ENCODE measurements at places on chromosomes 2 and 18. TPM values are rescaled to one million over a fixed set of nuclear protein-coding genes. Genes with fewer than 3 reads are reported as not detected.

Gene PPP1R1C
- total RNA-seq = not detected

Gene DLX1
- total RNA-seq = 1.0 TPM

Gene ARHGEF33
- total RNA-seq = not detected

DNA sequence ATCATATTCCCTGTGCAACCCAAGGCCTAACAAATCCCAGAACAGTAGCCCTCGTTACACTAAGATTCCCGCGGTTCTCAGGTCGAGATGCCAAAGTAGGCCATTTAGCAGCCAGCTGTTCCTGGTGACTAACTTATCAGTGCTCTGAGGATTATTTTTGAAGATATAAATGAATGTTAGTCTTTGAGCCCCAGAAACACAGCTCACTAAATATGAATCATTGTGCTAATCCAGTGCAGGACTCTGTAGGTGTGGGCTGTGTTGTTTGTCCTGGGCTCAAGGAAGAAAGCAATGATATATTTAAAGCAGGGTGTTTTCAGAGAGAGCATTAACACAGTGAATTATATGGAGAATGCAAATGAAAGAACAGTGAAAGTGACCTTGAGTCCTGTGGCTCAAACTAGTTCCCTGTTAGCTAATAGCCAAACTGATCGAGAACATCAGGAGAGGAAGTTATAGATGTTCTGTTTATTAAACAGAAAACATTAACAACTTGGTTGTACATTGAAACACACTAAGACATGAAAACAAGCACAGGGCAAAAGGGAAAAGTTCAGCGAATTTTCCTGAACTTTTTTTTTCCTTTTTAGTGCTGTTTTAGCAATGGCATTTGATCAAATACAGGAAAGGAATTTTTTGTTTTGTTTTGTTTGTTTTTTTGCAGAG is 228.3 kb downstream of the RNF152 start:
- DNase-seq = no peak

DNA sequence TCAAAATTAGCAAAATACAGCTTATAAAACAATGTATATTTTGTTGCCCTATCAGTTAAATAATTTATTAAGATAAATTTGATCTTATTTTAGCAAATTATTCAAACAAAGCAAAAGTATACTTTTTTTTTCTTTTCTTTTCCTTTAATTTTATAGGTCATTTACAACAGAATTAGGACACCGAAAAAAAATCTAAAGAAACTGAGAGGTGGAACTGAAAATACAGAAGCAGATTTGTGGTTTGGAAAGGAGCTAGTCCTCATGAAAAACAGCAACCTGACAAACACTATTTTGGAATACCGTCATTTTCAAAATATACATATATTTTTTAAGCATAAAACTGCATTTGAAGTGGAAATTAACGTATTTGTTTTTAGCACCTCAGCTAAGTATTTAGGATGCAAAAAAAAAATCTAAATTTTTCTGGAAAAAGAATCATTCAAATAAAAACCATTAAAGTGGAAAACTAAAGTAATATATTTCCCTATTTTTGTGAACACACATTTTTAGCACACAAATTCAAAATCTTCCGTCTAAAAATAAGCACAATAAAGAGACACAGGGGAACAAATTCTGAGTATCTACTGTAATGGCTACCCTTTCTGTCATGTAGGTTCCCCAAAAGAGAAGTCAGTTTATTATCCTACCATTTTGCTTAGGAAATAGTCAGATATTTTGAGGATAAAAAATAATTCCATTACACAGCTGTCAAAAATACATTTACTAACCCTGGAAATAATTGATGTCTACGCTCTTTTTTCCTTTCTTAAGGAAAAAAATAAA is 2.7 kb downstream of the CCDC88A start:
- DNase-seq = peak; percentile 82

GRCh38 chr2:73233932-73234832 is at the start of gene CCT7:
CCT7 (plus strand) TSS chr2:73234308; CDS start chr2:73234379, 71 bp downstream.
- DNase-seq = peak; percentile 99

DNA sequence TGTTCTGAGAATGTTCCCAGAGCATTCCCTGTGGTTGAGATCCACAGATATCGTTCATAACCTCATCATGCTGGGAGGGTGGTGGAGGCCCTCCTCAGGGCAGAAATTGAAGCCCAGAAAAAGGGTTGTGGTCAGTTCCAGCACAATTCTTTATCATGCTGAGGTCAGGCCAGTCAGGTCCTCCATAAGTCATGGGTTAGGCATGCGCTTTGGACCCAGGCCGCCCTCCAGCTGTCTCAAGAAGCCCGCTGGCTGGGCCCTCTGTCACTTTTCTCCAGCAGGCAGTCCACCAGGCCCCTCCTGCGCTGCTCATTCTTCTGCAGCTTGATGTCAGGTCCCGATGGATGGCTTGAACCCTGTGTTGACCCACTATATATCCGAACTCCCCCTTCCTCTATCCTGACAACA is 151.1 kb upstream of the NT5C1B start:
- no peak for DNase-seq

- DNase-seq = no peak
These were observed 86.6 kb upstream of the EPC2 start for GRCh38 chr2:148557844-148558436.

DNA sequence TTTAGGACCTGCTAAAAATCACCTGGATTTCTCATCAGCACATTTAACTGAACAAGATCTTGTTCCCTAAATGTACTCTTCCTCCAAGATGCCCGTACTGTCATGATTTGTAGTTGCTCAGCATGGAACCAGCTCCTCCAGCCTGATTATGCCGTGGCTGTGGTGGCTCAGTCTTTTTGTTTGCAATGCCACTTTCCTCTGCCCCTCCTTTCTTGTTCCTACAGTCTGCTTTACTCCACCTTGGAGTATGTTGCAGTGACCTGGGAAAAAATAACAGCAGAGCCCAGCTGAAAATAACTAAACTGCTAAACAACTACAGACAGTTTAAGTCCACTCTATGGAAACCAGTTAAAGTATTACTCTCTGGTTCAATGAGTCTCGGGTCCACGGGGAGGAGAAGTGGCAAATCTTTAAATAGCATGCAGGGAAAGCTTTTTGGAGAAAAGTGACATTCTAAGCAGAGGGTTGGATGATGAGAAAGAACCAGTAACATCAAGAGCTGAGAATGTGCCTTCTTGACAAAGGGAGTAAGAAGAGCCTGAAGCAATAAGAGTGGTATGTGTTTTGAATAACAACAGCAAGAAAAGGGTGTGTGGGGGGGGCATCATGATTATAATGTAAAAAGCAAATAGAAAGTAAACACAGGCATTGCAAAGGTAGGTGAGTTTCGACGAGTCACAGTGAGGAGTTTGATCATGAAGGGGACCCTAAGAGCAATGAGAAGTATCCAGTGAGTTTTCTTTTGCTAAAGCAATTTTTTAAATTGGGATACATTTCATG is 225.7 kb downstream of the TMX3 start:
- DNase-seq = no peak

- peak; percentile 47 for DNase-seq
These were observed 444.8 kb downstream of the PTPRM start for GRCh38 chr18:8011906-8012305.

DNA sequence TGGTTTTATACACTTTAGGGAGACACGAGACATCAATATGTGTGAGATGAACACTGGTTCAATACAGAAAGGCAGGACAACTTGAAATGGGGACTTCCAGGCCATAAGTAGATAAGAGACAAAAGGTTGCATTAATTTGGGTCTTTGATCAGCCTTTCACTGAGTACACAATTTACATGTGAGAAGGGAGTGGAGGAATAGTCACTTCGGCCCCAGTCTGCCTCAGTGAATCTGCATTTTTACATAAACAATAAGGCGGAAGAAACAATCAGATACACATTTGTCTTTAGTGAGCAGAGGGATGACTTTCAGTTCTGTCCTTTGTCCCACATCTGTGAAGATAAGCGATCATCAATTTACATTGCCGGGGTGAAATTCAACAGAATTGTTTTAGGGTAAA is 104.3 kb upstream of the ARL4C start:
- DNase-seq = no peak

- peak; percentile 64 for DNase-seq
These were observed 30.9 kb downstream of the LONRF2 start for GRCh38 chr2:100291152-100291970.

GRCh38 chr2:182761903-182762302 is 45.8 kb downstream of the DNAJC10 start:
- DNase-seq = peak; percentile 23

GRCh38 chr2:190867212-190867611 is 13.4 kb upstream of the GLS start:
- DNase-seq = no peak

DNA sequence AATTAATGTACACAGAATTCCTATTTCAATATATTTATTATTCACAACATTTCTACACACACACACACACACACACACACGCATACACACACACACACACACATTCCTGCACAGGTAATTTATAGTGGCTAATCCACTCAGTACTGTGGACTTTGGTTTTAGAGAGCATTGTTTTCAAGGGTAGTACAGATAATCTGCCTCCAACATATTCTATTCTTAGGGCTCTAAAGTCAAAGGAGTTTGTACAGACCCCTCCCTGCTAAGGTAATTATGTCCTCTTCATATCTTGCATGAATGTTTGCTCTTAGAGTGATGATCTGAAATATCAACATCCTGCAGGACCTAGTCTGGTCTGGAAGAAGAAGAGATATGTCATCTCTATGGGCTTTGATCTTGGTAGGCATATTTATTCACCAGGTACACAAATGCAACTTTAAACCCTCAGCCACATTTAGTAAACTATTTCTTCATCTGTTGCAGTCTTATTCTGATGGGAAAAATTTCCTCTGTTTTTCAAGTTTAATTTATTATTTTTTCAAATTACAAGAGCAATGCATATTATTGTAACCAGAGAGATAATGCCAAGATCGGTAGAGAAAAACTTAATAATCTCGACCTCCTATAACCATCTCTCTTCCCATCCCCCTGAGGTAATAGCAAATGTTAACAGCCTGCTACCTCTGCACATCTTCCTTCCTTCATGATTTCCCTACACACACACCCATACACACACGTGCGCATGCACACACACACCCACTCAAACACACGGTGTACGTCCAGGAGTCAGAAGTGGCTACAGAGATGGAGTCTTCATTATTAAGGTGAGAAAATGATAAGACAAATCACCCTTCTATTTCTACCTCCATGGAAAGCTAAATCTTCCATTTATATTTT is 18.3 kb upstream of the POLE4 start:
- no peak for DNase-seq

DNA sequence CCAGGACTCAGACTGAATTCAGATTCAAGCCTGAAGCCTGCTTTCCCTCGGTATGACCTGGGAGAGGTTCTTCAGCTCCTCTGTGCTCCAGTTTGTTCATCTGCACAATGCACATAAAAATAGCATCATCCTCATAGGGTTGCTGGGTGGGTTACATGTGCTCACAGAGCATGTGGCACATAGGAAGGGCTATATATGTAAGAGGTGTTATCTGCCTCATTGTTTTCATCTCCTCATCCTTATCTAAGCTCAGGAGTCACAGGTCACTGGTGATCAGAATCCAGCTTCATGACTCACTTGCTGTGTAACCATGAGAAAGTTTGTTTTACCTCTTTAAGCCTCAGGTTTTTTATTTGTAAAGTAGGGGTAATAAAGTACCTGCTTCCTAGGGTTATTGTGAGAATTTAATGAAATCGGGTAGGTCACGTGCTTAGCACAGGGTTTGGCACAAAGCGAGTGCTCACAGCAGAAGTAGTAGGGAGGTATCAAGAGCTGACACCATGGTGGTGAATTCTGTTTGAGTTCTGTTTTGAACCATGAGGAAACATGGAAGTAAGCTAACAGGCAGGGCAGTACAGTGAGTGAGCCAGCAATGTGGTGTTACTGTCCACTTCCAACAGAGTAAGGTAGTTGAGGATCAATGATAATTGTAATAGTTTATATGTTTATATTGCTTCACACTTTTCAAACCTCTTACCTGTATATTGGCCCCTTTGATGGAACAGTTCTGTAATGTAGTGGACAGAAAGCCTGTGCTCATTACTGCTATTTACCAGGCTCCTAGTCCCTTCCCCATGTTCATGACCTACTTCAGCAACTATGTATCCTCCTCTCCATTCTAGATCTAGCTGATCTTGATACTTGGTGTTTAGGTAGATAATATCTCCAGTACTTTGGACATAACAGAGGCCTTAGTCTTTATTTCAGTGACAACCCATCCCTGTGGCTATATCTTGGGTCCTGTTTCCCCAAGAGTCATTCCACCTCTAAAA is 141.4 kb upstream of the LTBP1 start:
- no peak for DNase-seq

DNA sequence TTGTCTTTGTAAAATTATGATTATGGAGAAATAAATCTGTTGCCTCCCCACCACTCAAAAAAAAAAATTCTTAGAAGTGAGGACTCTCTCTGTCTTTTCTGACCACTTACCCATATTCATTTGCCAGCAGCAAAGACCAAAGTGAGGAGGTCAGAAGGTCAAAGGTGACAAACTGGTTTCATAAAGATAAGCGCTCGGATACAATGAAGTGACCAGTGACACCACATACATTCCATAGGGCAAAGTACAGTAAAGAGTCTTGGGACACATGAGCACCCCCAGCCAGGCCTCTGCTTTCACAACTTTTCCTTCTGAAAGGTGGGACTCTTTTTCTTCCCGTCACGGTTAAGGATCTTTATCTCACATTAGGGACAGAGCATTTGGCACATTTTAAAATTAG is 75.9 kb upstream of the TCF4 start:
- DNase-seq = no peak

DNA sequence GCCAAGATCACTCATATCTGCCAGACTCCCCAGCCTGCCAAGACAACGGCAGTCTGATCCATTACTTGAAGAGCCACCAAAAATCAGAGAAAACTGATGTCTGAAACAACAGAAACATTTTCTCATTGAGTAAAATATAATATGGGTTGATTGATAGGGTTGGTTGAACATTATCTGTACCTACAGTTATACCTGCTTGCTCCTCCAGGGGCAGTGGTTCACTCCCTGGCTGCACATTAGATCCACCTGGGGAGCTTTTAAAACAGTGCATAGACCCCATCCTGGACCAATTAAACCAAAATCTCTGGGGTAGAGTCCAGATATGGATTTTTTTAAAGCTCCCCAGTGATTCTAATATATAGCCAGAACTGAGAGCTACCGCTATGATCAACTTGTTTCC is 43.6 kb upstream of the SLC14A2 start:
- peak; percentile 70 for DNase-seq

GRCh38 chr18:46567196-46567595 is 89.8 kb downstream of the LOXHD1 start:
- DNase-seq = no peak

DNA sequence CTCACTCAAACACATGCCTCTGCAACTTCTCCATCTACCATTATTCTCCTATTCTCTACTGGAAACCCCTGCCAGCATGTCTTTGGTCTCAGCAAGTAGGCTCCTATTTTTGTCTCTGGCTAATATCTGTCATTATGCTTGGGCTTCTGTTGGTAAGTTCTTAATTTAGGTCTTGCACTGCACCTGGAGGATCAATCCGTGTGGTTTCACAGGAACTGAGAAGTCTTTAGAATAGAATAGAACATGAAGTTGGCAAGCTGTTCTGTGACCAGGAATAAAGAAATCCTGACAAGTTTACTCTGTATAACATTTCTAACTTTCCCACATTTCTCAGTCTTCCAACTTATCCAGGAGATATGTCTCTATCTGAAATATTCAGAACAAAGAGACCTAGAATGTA is 219.5 kb upstream of the GYPC start:
- no peak for DNase-seq
